ENCODE measurements at places on chromosomes 1 and 21.
A peak's percentile ranks its signal among the peaks of the same experiment; 100 is the strongest.

GRCh38 chr1:30126848-30127247 lies 596.5 kb downstream of the MATN1 start:
- H3K36me3 ChIP-seq: no peaks in the 10 kb centered on the region
- H3K4me1 ChIP-seq: no peaks in the 10 kb centered on the region
- DNase-seq: no peak
- H3K4me3 ChIP-seq: no peak overlapping the region

- no peak for DNase-seq
- H3K27ac ChIP-seq: no peak overlapping the region
- H3K27me3 ChIP-seq: no peaks in the 10 kb centered on the region
- H3K4me3 ChIP-seq: no peak overlapping the region
Observed at GRCh38 chr1:40652979-40653378, 12.5 kb downstream of the RIMS3 start.

DNA sequence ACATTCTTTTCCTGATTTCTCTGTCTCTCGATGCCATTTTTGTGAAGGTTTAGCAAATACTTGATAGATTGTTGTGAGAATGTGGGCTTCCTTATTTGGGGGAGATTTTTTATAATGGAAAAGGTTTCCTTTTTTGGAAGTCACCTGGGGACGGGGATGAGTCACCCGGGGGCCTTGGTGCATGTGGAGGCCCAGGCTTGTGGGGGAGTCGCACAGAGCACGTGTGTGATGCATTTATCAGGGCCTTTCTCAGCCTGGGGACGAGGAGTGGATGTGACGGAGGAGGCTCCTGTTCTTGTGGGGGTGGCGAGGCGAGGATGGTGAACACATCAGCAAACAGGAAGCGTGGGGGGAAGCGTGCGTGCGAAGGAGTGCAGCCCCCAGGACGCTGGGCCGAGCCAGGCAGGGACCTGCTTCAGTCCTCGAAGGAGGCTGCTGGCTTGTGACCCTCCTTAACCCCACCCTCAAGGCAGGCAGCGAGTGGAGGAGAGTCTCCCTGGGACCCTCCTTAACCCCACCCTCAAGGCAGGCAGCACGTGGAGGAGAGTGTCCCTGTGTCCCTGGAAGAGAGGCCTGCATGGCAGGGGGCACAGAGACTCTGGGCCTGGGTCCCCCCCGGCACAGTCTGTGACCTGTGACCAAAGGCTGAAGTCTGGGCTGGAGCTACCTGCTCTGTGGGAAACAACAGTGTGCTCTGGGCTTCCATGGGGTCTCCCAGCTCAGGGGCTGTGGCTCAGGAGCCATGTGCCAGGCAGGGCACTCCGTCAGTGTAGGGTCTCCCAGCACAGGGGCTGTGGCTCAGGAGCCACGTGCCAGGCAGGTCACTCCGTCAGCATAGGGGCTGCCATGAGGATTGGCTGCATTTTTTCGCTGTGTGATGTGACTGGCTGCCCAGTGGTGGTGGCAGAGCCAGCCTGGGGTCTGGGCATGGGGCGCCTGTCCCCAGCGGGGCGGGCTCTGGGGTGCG lies 57.2 kb downstream of the AGPAT3 start:
- H3K27me3 ChIP-seq: no peaks in the 10 kb centered on the region
- H3K4me3 ChIP-seq: no peak overlapping the region
- DNase-seq: no peak
- H3K27ac ChIP-seq: no peak overlapping the region
- H3K36me3 ChIP-seq: no peaks in the 10 kb centered on the region
- H3K4me1 ChIP-seq: peaks cover 34% of the 10 kb centered on the region

GRCh38 chr1:214321705-214322453 lies 40.9 kb downstream of the SMYD2 start:
- H3K27ac ChIP-seq: no peak overlapping the region
- peaks cover 17% of the 10 kb centered on the region for H3K27me3 ChIP-seq
- no peak overlapping the region for H3K4me3 ChIP-seq
- H3K4me1 ChIP-seq: peaks cover 16% of the 10 kb centered on the region
- no peak for DNase-seq
- no peaks in the 10 kb centered on the region for H3K36me3 ChIP-seq

DNA sequence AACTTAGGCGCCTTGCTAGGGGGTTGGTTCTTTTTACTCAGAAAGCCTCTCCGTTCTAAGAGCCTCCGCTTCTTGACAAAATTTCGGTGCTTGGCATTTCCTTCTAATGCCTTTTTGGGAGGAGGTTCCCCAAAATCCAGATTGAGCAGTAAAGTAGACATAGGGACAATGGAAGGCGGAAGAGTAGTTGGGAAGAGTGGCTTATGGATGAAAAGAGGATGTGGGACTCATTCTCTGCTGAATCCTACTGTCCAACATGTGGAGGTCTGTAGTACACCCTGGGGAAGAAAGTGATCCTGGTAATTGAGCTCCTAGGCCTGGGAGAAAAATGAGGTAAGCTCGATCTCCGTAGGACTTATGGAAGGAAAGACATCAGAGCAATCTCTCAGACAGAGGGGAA lies 777 bp upstream of the METTL25B start:
- no peaks in the 10 kb centered on the region for H3K27me3 ChIP-seq
- no peaks in the 10 kb centered on the region for H3K36me3 ChIP-seq
- peaks cover 29% of the 10 kb centered on the region for H3K4me1 ChIP-seq
- H3K4me3 ChIP-seq: peak overlapping the region; percentile 100
- no peak overlapping the region for H3K27ac ChIP-seq

DNA sequence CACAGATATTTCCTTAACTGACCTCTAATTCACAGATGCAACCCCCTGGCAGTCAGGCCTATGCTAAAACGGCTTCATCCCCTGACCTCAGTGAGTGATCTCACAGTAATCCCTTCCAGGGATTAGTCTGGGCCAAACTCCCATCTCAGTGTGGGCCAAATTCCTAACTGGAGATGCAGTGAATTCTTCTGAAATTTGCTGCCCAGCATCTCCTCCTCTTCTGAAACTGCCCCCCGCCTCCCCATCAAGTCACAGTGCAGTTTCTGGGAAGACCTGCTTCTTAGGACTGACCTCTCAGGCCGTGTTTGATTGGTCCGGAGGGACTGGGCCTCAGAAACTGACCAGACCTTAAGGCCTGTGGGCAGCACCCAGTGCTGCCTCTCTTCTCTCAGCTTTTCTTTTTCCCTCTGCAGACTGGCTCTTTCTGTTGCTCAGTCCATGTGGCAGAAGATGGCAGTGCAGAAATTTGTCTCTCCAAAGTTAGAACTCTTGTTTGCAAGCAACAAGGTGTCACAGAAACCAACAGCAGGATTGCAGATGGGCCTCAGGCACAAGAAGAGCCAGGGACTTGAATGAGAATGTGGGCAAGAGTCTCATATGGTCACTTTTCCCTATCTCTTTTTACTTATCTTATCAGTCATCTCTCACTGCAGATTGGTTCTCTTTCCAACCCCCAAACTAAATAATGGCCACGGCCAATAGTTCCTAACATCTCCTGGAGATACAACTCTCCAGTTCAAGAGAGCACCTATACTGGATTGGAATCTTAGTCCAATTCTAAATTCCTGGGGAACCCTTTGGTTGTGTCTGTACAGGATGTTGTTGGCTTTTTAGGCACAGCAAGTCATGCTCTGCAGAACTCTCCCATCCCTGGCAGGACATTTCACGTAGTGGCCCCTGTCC lies 95.5 kb upstream of the RALGPS2 start:
- H3K27ac ChIP-seq: peak overlapping the region; percentile 83
- H3K27me3 ChIP-seq: no peaks in the 10 kb centered on the region
- no peaks in the 10 kb centered on the region for H3K36me3 ChIP-seq
- peak; percentile 84 for DNase-seq
- H3K4me3 ChIP-seq: no peak overlapping the region

- DNase-seq: no peak
- no peak overlapping the region for H3K27ac ChIP-seq
Observed at GRCh38 chr1:14869187-14869586, 270.7 kb downstream of the KAZN start.

DNA sequence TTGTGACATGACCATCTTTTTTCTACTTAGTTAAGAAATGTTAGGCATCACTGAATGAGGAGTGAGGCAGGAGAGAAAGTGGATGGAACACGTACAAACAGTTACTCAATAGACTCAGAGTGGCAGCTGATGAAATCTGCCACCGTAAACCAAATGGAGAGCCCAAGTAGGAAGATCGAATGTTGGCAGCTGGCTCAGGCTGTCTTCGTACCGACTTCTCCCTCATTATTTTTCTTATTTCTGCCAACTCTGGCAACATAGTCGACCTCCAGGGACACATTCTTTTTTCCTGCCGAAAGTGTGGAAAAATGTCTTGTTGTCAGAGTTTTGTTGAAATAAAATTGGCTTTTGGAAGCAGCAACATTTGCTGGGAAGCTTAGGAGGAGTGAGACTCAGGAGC lies 143.3 kb downstream of the GREM2 start:
- H3K27me3 ChIP-seq: no peaks in the 10 kb centered on the region
- DNase-seq: no peak
- H3K4me3 ChIP-seq: no peak overlapping the region
- peaks cover 11% of the 10 kb centered on the region for H3K4me1 ChIP-seq
- H3K36me3 ChIP-seq: no peaks in the 10 kb centered on the region

DNA sequence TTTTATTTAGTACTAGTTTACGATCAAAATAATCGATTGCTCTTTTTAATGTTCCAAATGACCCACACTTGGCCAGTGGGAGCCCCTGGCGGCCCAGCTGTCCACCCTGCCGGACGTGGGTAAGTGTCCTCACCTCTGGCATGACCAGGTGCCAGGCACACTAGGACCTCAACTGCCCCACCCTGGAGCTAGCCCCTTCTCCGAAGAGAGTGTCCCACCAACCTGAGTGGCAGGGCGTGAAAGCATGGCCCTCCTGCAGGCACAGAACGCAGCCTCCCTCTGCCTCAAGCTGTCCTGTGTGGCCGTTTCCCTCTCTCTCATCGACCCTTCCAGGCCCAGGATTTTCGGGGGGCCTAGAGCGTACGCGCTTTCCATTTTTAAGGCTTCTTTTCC lies 32.9 kb upstream of the AGPAT3 start:
- no peak overlapping the region for H3K27ac ChIP-seq
- no peak for DNase-seq
- no peaks in the 10 kb centered on the region for H3K4me1 ChIP-seq
- no peak overlapping the region for H3K4me3 ChIP-seq

DNA sequence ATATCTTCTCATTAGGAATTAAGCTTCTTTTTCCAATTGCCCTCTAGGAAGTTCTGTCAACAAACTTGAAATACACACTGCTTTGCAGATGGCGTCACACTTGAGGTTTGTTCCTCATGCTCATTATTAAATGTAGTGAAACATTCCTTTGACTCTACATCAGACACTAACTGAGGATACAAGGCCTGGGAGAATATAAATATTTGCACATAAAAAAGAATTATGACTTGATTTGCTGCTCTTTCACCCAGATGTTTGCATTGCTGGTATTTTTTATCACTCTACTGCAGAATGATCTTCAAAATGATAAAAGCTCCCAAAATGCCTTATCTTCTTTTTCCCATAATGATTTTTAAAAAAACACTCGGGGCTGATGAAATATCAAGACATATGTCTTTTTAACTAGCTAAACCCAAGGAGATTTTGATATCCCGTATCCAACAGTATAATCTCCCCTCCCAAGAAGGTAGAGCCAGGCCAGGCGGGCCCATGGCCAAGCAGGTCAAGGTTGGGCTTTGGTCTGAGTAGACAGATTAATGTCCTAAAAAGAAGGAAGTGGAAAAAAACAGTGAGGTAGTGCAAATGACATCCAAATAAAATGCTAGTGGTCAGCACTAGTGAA lies 264.6 kb downstream of the HHIPL2 start:
- H3K27ac ChIP-seq: no peak overlapping the region
- H3K27me3 ChIP-seq: no peaks in the 10 kb centered on the region
- H3K36me3 ChIP-seq: no peaks in the 10 kb centered on the region
- no peak overlapping the region for H3K4me3 ChIP-seq
- H3K4me1 ChIP-seq: no peaks in the 10 kb centered on the region

GRCh38 chr1:45793942-45794604 lies 9.3 kb upstream of the MAST2 start:
- H3K4me1 ChIP-seq: peaks cover 20% of the 10 kb centered on the region
- H3K4me3 ChIP-seq: no peak overlapping the region
- no peak overlapping the region for H3K27ac ChIP-seq
- no peaks in the 10 kb centered on the region for H3K36me3 ChIP-seq
- no peak for DNase-seq

DNA sequence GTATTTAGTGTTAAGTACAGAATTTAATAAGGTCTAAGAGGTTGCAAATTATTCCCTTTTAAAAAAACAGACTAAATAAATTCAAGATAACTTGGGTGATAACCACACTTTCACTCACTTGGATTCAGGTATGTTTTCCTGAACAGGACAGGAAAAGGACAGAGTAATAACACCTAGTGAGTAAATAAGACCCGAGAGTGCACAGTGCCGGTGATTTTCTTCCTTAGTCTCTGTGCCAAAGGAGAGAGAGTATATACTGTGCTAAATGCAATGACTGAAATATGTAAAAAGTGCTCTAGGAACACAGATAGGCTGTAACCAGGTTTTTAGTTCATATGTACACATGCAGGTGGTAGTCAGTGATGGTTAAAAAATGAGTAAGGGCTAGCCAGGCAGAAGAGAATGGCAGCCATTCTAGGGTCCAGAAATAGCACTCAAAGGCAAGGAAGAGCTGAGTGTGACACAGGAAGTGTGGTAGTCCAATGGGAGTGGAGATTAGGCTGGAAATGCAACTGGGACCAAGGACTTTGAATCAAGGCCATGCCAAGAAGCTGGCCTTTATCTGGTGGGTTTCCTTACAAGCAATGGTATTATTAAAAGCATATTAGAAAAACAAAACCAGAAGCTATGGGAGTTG lies 58.1 kb downstream of the NRIP1 start:
- H3K4me3 ChIP-seq: no peak overlapping the region
- no peak for DNase-seq
- H3K27ac ChIP-seq: no peak overlapping the region

DNA sequence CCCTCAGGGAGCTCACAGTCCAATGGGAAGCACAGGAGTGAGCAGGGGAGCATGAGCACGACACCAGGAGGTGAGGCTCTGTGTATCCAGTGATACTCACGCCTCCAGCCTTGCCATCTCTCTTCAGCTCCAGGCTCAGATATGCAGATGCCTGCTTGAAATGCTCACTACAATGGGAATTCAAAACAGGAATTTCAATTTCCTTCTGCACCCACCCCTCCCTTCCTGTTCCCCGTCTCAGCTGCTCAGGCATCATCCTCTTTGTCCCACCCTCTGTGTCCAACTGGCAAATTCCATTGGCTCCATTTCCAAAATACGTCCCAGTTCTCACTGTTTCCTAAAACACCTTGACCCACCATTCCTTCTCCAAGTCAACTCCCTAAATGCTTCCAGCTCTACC lies 58.9 kb downstream of the FBXO2 start:
- no peak overlapping the region for H3K27ac ChIP-seq
- no peak overlapping the region for H3K4me3 ChIP-seq
- H3K27me3 ChIP-seq: no peaks in the 10 kb centered on the region
- no peak for DNase-seq

- DNase-seq: no peak
- H3K36me3 ChIP-seq: no peaks in the 10 kb centered on the region
- no peaks in the 10 kb centered on the region for H3K27me3 ChIP-seq
- H3K27ac ChIP-seq: no peak overlapping the region
Observed at GRCh38 chr1:175804561-175804960, 61.2 kb upstream of the TNR start.
